Endothelial cell of umbilical vein (primary cell): ENCODE measurements at places on chromosomes 3 and 15. TPM values are rescaled to one million over a fixed set of nuclear protein-coding genes. Genes with fewer than 3 reads are reported as not detected.

- DNase-seq, result no peak
Observed at GRCh38 chr3:188421836-188422540, 268.0 kb downstream of the LPP start.

DNA sequence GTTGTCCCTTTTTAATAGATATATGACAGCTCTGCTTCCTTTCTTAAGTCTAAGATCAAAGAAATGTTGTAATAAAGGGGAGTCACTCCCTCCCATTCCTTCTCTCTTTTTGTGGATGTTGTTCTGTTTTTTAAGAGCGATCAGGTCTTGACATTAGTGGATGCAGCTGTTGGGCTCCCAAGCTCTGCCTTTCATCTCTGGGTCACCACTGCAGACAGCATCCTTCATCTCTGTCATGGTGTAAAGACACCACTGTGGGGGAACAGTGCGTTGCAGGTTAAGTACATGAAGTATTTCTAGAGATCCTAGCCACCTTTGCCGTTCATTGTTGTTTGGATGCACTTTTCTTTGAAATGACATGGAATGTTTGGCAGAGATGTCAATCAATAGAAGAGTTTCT lies 17.7 kb downstream of the FNDC3B start:
- no peak for DNase-seq

GRCh38 chr3:114179575-114179974 lies 723 bp upstream of the DRD3 start:
- peak; percentile 19 for DNase-seq

GRCh38 chr3:12423918-12424630 lies 60.2 kb upstream of the TSEN2 start:
- DNase-seq, result peak; percentile 12

DNA sequence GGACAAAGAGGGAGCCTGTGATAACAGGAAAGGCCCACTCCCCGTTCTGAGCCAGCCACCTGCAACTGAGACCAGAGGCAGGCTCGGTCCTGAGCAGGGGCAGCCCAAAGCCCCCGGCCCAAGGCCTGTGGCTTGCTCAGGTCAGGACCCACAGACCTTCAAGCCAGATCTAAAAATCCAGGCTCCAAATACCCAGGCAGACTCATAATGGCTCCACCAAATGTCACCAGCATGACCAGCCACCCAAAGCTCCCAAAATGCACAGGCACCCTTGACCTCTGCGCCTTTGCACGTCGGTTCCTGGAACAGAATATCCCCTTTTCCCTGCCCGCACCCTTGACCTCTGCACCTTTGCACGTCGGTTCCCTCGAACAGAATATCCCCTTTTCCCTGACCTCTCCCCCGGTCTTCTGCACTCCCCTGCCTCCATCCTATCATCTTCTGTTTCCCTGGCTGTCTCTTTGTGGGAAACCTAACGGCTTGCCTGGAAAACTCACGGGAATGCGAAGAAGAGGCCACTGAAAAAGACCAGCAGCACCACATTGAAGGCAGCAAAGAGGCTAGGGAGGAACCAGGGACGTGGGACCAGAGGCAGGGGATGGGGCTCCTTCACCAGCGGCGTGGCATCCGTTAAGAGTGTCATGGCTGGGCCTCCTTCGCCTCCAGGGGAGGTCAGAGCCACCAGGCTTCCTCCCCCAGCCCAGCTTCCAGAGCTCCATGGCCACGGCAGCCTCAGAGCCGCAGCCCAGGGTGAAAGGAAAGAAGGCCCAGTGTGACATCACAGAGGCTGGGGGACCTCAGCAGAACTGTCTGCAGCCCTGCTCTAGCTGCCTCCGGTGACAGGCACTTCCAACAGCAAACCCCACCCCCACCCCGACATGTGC lies at the start of gene ZDHHC19:
Gene ZDHHC19, minus strand, starts transcription at position 728 of the 884 bp plus-strand sequence. Its CDS starts 85 bp downstream, at position 643.
- no peak for DNase-seq

GRCh38 chr15:81548365-81549130 lies 174.5 kb upstream of the TMC3 start:
- DNase-seq, result no peak

DNA sequence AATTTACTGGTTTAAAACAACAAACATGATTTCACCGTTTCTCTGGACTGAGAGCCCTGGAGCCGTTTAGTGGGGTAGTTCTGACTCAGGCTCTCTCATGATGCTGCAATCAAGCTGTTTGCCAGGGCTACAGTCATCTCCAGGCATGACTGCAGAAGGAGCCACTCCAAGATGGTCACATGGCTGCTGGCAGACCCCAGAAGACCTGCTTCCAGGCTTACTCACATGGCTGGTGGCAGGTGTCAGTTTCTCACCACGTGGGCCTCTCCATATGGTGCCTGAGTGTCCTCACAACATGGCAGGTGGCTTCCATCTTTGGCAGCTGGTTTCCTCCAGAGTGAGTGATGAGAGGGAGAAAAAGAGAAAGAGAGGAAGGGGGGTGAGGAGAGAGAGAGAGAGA lies 378.3 kb upstream of the RGMA start:
- DNase-seq, result no peak

DNA sequence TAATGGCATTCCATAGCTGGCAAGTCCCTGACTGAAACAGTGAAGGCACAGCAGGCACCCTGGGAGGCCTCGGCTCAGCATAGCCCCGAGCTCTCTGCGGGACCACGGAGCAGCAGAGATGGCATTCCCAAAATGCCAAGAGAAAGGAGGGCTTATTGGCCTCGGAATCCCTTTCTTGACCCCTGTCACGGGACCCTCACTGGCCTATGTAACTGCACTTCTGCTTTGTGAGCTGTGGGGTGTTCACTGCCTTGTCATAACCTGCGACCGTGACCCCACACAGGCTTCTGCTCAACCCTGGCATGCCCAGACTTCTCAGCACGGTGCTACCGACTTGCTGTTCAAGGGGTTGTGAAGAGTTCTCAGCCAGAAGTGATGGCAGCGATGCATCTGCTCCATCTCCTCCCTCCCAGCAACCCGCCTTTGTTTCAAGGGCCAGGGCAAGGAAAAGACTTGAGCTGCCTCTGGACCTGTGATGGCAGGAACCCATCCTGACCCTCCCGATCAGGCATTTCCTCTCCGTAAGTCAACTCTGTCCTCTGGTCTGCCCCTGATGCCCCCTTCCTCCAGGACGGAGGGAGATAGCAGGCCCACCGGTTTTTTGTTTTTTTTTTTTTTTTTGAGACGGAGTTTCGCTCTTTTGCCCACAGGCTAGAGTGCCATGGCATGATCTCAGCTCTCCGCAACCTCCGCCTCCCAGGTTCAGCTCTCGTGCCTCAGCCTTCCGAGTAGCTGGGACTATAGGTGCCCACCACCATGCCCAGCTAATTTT lies 30.5 kb downstream of the EHD4 start:
- DNase-seq, result no peak

- DNase-seq, result no peak
Observed at GRCh38 chr3:40148827-40149226, 160.7 kb upstream of the EIF1B start.

- DNase-seq, result no peak
Observed at GRCh38 chr15:68642491-68642845, 63.7 kb downstream of the CORO2B start.

GRCh38 chr3:8489278-8489792 lies 12.3 kb upstream of the LMCD1 start:
- DNase-seq, result no peak

GRCh38 chr15:69780374-69780773 lies 317.3 kb downstream of the TLE3 start:
- no peak for DNase-seq

GRCh38 chr15:73955861-73956742 lies 29.8 kb downstream of the LOXL1 start:
- DNase-seq, result no peak

DNA sequence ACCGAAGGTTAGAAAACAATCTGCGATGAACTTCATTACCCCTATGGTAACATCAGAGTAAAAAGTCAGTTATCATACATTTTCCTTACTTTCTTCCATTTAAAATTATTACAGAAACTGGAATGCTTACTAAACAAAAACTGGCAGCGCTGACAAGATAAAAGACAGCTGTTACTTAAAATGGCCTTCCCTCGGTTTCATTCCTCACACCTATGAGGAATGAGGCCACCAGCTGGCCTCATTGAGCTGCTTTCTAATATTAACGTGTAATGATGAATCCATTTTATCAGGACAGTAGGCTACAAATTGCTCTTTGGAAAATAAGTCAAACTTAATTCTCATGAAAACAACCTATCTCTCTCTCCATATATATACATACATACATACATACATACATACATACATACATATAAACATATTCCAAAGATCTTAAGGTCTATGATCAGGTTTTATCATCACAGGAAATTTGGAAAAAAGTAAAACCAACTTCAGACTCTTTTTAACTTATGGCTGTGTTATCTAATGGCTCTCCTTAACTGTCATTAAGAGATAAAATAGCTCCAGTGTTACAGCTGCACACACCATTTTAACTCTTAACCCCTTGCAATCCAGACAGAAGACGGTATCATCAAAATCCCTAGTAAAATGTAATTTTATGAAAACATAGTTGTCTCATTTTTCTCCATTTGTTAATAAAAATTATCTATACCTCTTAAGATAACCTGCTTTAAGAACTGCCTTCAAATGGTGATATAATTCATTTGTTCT lies 5.2 kb downstream of the CCNL1 start:
- DNase-seq, result no peak

DNA sequence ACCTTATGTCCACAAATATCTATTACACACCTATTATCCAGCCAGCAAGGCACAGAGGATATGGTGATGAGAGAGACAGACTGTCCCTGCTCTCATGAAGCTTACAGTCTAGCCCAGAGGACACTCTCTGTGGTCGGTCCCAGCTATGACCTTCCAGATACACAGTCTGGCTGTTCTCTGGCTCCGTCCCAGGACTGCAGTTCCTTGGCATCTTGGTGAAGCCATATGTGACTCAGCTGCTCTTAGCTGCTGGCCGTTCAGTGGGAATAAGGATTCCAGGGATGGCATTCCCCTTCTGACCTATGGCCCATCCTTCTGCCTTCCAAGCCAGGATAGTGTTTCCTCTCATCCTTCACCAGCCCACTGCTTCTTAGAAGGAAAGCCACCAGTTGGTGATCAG lies 30.8 kb downstream of the MEX3B start:
- DNase-seq, result no peak

DNA sequence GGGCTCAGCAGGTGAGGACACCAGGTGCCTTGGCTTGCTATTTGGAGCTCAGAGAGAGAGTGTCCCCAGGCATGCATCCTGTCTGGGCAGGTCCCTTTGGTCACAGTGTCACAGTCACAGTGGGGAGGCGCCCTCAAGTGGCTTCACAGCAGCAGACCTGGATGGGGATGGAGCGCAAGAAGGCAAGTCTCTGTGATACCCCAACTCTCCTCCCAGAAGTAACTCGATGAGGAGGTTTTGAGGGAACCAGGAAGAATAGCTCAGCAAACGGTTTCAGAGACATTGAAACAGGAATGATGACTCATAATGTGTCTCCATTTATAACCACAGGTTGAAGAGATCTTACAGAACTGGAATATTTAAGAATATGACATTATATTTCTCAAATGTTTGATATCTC lies 66.5 kb upstream of the SH3GL3 start:
- DNase-seq, result peak; percentile 34

GRCh38 chr15:49151831-49152230 lies 3.6 kb downstream of the COPS2 start:
- no peak for DNase-seq

DNA sequence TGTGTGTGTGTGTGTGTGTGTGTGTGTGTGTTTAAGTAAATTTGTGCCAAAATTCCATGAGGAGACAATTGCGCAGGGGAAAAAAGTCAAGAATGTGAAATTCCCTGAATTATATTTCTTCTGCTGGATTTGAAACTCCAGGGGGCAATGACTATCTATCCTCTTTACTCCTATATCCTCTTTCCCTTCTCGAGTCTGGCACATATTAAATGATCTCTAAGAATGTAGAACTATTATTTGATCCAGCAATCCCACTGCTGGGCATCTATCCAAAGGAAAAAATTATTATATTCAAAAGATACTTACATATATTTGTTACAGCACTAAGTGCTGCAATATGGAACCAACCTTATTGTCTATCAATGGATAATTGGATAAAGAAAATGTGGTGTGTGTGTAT lies 350.1 kb upstream of the ADAMTS9 start:
- DNase-seq, result no peak

GRCh38 chr3:65262548-65262947 lies 574.7 kb upstream of the ADAMTS9 start:
- no peak for DNase-seq

- DNase-seq, result no peak
Observed at GRCh38 chr3:156668073-156668763, 6.2 kb upstream of the TIPARP start.

- DNase-seq, result no peak
Observed at GRCh38 chr3:196662033-196662432, 22.5 kb downstream of the NRROS start.

- DNase-seq, result no peak
Observed at GRCh38 chr3:128098234-128098633, 25.4 kb downstream of the RUVBL1 start.

DNA sequence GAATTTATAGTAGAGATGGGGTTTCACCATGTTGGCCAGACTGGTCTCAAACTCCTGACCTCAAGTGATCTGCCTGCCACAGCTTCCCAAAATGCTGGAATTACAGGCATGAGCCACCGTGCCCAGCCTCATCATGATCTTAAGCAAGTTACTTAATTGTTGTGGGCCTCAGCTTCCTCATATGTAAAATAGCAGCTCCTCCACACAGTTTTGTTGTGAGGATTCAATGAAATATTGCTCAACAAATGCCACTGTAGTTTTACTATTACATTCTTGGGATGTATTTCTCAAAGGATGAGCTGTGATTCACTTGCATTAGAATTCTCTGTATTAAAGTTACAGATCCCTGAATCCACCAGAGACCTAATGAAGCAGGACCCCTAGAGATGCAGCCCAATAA lies 168.8 kb downstream of the ADAMTS9 start:
- no peak for DNase-seq

DNA sequence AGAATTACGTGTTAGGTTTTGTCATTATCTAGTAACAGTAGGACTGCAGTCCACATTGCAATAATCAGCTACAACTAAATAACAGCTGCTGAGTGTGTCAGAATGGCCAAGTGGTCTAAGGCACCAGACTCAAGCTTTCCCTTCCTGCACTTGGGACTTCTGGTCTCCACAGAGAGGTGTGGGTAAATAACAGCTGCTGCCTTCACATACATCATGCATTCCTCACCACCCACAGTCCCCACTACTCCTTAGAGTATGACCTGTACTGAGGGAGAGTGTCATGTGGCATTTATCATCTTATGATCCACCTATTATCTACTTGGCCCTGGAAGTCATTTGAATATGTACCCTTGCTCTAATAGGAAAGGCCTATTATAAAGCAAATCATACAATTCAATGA lies 22.2 kb upstream of the ZMAT3 start:
- DNase-seq, result no peak

- DNase-seq, result peak; percentile 13
Observed at GRCh38 chr15:23566071-23566554, 639 bp downstream of the MKRN3 start.

- no peak for DNase-seq
Observed at GRCh38 chr3:106068795-106069194, 200.0 kb upstream of the CBLB start.

- DNase-seq, result no peak
Observed at GRCh38 chr3:13976469-13976868, 96.6 kb upstream of the WNT7A start.

The DLG1 gene
- 66.0 and 80.1 TPM in 2 replicates for total RNA-seq

The SLC51B gene
- total RNA-seq, result not detected in 2 replicates

The FANCD2 gene
- total RNA-seq, result 23.4 and 26.8 TPM in 2 replicates

The VEPH1 gene
- total RNA-seq, result 136 and 142 TPM in 2 replicates

The C2CD4A gene
- total RNA-seq, result 0.46 and 1.1 TPM in 2 replicates

The SLC33A1 gene
- 30.1 and 30.3 TPM in 2 replicates for total RNA-seq

The IDH2 gene
- total RNA-seq, result 127 and 133 TPM in 2 replicates

The CACNA2D2 gene
- total RNA-seq, result not detected in 2 replicates

The ISLR gene
- not detected in 2 replicates for total RNA-seq
